CD4-positive, alpha-beta T cell treated with Interleukin-15 for 1 hour (primary cell): ENCODE measurements at places on chromosomes 3 and 15.

DNA sequence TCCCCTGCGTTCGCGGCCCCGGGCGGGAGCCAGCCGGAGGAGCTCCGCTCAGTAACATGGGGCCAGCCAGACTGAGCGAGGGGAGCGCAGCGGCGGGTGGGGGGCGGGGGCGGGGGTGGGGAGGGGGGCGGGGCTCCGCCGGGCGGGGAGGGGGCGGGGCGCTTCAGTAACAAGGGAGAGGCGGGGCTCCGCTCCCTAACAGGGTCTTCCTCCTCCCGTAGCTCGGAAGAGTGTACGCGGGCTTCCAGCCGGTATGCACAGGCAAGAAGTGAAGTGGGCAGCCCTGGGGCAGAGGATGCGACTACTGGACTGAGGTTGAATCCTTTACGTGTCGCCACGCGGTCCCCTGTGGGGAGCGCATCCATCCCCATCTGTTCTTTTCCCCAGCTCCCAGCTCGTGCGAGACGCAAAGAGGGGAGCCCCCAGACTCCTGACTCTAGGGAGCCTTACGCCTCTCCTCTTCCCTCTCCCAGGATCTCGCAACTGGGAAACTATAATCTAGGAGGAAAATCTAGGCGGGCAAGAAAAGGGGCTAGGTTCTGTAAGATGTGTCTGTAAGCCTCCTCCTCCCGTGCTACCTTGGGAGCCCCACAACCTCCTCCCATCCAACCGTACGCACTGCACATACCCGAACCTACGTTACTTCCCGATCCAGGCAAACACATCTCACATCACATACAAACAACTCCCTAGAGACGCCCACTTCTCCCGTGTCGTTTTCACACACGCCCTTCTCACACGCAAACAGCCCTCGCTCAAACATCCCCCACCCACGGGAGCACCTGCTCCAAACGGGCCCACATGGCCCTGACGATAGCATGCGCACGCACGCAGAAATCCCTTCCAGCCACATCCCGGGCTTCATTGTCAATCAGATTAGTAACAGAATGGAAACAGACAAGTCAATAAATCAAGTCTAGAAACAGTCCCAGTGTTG lies at the start of gene SHF:
Gene SHF, minus strand, starts transcription at position 73 of the 937 bp plus-strand sequence. Its CDS starts 15 bp downstream, at position 58.
- DNase-seq = peak; percentile 75

DNA sequence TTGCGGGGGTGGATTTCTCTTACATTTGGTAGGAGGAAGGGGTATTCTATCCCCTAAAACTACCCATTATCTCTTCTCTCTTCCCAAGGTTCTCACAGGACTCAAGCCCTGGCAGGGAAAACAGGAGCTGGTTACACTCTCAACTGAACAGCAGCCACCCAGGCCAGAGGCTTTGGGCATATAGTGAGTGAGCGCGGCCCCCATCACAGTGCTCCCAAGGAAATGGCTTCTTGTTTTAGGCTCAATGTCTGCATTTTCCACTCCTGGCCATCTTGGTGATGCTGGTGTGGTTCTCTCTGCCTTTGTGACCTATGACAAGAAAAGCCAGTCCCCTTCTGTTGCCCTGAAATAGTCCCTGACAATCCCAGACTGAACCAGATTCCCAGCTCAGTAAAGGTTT lies 50.1 kb downstream of the WDR76 start:
- DNase-seq = no peak

DNA sequence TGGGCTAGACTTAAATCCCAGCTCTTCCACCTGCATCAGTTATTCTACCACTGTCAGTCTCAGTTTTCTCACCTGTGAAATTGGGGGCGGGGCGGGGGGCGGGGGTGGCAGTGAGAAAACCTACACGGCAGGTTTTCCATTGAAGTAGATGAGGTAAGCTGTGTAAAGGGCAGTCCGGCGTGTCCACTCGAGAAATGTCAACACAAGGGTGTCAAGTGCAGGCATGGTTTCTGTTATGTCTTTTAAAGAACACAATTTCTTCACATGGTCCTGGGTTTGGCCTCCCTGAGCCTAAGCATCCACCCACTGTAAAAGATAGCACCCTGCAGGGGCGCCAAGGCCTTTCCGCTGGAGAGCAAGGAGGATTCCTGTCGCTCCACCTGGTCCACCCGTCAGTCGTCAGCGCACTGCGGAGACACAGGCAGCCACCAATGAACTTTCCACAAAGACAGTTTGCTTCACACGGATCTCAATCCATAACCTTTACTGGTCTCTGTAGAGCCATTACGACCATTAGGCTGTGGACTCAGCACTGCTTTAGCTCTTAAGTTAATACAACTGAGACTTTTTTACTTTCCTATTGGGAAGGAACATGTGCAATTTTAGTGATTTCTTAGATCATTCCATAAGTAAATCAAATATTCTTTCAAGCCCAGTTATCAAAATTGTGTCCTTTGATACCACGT lies 99.5 kb upstream of the FOXB1 start:
- DNase-seq = no peak

DNA sequence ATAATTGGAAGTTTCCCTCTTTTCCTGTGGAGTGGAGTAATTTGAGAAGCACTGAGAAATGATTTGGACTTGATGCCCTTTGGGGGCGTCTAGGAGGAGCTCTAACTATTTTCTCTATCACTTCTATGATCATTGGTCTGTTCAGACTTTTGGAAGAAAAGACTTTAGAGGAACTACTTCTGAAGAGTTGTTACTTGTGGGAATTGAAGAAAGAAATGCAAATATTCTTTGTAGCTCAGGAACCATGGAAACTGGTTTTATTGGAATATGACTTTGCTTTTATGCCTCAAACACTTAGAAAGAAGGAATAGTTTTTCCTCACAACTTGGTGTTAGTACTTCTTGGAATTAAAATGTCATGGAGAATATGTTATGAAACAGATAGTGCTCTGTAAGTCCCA lies 122.0 kb upstream of the ALDH1A3 start:
- DNase-seq = no peak

DNA sequence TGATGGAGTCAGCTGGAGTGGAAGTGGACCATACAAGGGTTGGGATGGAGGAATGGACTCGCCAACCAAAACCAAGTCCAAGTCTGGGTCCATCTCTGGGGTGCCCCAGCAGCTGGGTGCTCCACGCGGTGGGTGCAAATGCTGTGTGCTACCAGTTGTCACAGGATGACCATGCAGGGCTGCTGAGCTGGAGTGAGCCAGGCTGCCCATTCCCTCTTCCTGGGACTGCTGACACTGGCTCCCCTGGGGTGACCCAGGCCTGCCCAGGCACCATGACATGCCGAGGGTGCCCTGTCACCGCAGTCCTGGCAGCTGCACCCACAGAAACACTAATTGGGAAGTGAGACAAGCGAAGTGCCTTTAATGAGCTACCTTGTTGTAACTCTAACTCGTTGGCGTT lies 140.2 kb downstream of the TPRA1 start:
- DNase-seq = no peak

GRCh38 chr15:97566961-97567360 lies 393.5 kb upstream of the ARRDC4 start:
- no peak for DNase-seq

DNA sequence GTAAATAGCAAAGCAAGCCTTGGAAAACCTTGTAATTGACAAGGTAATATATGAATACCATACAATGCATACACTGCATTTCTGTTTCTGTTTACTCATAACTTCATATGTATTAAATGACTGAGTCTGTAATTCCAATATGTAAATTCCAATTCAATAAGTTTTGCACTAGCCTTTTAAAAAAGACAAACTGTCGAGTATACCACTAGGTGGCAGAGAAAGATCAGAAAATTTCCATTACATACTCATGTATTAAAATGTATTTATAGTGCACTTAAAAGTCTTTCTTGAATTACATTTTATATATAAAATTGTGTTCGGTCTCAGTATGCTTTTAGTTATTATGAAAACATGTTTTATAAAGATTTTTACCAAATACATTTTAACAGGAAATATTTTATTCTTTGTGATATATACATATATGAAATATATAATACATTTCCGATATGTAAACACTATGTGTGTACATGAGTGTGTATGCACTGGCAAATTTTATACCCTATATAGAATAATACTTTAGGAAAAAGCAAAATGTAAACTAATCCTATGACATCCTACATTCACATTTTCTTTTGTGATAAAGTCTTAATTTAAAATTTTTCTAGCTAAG lies 216.8 kb downstream of the VGLL3 start:
- DNase-seq = no peak

DNA sequence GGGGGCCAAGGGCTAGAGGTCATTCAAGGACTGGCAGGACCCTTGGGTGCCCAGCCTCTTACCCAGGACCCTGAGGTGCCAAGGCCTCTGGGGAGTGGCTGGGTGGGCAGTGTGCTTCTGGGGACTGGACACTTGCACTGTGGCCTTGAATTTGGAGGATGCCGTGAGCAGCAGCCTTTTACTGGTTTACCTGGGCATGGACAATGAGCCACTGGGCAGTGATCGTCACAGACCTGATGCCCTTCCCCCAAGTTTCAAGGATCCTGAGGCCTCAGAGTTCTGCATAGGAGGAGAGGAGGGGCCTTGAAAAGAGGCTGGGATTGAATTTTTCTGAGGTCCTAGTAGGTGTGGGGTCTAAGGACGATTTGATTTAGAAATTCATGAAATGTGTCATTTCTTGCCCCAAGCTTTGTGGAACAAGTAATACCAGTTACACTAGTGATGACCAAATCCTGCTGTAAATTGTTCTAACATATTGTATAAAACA lies 146.1 kb upstream of the TPM1 start:
- no peak for DNase-seq

DNA sequence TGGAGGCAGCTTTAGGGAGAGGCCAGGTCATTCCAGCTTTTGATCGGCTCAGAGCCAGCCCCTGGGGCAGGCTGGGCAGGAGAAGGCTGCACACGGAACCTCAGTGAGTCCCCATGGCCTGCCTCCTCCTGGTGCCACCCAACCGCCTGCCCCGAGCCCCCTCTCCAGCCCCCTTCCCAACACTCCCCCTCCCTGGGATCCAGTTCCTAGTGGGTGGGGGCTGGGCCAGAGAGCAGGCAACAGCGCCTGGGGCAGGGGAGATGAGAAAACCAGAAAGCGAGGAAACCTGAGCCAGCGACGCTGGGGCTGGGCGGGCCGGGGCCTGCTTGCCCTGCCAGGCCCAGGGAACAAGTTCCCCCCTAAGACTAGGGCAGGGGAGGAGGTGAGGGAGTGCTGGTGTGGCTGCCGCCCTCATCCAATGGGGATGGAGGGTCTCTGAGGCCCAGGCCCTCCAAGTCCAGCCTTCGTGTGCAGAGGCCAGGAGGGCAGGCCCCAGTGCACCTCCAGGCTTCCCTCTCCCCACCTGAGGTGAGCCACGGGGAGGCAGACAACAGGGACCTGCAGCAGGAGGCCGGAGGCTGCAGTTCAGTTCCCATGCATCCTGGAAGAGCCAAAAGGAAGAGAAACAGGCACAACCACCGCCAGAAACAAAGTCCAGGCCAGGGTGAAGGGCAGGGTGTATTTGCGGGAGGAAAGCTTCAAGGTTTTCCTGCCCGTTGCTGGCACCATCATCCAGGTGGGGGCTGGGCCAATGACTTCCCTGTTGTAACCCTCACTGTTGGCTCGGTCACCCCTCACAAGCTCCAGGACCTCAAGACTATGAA lies 4.0 kb upstream of the SEMA3F start:
- DNase-seq = no peak

- no peak for DNase-seq
These were observed 59.1 kb downstream of the CORO2B start for GRCh38 chr15:68637767-68638404.

DNA sequence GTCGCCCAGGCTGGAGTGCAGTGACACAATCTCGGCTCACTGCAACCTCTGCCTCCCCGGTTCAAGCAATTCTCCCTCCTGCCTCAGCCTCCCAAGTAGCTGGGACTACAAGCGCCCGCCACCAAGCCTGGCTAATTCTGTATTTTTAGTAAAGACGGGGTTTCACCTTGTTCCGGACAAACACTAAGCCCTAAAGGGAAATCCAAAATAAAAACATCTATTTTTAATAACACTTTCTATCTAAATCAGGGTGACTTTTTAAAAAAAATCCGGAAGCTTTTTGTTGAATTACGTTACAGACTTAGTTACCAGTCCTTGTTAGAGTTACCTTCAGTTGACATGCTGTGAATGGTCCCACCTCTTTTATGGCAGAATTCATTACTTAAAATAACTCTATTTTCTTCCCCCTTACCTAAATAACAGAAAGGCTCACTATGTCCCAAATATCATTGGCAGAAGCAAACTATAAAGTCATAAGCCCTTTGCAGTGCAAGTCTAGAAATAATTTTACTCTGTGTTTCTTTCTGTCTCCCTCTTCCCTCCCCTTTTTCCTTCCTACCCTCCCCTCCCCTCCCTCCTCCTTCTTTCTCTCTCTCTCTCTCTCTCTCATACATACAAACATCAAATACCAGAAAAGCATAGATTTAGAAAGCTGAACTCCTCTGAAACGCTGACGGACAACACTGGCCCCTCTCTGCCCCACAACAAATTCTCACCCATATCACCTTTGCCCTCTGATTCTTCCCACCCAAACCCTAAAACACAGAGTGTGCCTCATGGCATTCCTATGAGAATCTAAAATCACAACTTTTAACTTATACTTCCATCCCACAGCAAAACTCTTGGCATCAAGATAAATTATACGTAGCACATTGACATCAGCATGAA lies 18.3 kb downstream of the THBS1 start:
- DNase-seq = no peak

DNA sequence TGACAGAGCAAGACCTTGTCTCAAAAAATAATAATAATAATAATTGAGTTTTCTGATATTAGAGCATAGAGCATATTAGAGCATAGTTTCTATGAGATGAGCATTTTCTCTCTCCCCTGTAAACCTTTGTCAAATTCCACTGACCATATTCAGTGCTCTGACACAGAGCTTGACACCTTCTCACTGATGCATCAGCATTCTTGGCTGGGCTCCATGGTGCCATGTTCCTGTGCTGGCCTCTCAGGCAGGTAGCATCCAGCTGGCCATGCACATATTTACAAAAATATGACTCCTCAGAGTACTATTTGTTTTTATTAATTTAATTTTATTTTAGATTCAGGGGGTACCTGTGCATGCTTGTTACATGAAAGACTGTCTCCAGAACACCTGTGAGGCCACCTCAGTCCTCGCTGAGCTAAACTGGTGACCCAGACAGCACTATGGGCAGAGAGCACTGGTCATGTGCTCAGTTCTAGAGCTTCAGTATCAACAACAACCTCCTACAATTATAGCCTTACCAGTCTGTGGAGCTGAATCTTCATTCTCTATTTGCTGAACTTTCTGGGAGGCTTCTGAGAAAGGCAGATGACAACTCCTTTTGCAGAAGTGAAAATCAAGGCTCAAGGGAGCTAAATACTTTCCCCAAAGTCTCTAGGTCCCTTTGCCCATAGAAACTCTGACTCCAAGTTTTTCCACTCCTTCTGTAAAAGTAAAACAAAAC lies 21.6 kb upstream of the SLC28A2 start:
- no peak for DNase-seq
